ENCODE measurements at places on chromosomes 2 and 18.

DNA sequence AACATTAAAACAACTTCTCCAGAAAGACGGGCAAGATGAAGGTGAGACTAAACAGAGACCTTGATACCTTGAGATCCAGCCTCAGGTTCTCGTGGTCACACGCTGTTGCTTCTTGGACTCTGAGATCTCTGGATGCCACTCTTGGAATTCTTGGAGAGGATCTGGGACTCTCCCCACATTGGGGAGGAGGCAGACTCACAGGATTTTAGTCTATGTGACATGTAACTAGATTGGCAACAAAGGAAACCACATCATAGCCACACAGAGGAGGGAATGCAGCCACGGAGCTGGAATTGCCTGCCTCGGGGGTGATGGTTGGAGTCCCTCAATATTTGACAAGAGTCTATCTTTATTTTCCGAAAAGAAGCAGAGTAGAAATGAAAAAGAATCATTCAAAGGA lies 78.8 kb upstream of the IGFBP5 start:
- no peak for DNase-seq

- DNase-seq, result no peak
Observed at GRCh38 chr2:9273486-9274130, 67.0 kb downstream of the ASAP2 start.

- no peak for DNase-seq
Observed at GRCh38 chr2:172251231-172251630, 148.5 kb upstream of the DLX2 start.

DNA sequence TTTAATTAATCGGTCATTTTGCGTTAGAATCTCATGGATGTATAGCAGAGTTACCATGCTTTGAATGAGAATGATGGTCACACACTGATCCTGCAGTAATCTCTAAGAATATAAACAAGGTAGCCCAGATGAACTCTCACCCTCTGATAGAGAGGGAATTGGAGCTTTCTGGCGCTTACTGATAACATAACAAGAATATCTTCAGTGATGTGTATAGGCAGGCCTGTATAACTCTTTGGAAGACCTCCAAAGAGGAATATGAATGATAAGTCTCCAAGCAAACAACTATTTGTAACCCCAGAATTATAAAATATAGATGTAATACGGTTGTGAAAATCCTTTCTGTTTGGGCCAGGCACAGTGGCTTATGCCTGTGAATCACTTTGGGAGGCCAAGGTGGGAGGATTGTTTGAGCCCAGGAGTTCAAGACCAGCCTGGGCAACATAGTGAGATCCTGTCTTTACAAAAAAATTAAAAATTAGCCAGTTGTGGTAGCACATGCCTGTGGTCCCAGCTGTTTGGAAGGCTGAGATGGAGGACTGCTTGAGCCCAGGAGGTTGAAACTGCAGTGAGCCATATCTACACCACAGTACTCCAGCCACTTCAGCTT lies 52.5 kb upstream of the LTBP1 start:
- DNase-seq, result no peak

GRCh38 chr2:176813156-176813555 lies 399.4 kb upstream of the HNRNPA3 start:
- no peak for DNase-seq

DNA sequence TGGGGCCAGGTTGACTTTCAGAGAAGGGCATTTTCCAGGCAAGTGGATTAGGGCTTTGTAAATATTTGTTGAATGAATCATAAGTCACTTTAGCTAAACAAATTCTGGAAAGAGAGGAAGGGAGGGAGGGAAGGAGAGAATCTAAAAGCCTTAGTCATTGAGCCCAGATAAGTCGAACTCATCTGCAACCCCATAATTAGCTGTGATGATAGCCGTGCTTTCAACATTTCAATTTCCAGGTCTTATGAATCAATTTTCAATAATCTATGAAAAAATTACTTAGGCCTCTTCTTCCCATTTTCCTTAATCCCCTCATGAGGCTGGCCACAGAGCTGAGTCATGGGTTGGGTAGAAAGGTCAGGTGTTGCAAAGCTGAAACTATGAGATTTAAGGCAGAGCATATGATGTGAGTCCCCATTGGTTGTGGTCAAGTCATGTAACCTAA lies 111.9 kb upstream of the MAPRE2 start:
- DNase-seq, result no peak

- DNase-seq, result peak; percentile 39
Observed at GRCh38 chr2:240567872-240568677, at the start of gene RNPEPL1. Gene RNPEPL1, plus strand, starts transcription at chr2:240568484. Its CDS starts 103 bp downstream, at chr2:240568587.

DNA sequence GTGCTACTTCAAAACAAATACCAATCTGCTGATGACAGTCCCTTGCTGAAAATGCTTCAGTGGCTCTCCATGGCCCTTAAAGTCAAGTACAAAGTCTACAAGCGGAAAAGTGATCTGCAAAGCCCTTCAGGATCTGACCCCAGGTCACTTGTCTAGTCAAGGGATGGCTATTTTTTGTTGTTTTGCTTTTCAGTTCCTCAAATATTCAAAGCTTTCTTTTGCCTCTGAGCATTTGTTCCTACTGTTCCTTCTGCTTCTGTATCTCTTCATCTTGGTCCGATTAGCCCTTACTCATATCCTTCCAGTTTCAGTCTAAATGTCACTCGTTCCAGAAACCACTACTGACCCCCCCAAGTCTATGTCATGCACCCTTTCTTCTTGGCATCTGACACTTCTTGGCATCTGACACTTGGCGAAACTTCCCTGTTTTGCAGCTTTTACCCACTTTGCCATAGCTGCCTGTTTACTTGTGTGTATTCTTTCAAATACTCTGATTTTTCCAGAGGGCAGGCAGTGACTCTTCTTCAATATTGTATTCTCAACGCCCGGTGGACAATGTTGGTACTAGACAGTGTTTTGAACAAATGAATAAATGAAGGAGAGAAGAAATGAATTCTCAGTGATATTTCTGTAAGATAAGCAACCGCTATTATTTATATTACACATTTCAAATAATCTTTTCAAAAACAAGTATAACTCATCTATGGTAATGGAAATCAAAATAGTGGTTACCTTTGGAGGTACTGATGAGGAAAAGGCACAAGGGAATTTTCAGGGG lies 175.9 kb upstream of the FN1 start:
- no peak for DNase-seq

- DNase-seq, result no peak
Observed at GRCh38 chr18:79780547-79780946, 17.2 kb upstream of the KCNG2 start.

Measured in activated gamma-delta T cell treated with Interleukin-2 at 50 U/mL for 16 hours (primary cell).